ENCODE measurements at places on chromosomes 2 and 18.
A peak's percentile ranks its signal among the peaks of the same experiment; 100 is the strongest.

DNA sequence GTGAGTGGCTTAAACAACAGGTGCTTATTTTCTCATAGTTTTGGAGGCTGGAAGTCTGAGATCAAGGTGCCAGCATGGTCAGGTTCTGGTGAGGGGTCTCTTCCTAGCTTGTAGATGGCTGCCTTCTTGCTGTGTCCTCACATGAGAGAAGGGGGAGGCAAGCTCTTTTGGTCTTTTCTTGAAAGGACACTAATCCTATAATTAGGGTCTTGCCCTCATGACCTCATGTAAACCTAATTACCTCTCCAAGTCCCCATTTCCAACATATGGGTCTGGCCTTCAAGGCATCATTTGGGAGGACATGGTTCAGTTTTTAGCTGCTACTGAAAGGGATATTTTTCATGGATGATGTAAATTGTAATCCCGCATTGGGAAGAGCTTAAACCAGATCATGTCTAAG, 18.0 kb downstream of the RBM44 start:
- no peak for DNase-seq

- DNase-seq = no peak
Observed at GRCh38 chr2:2005915-2006314, 261.6 kb upstream of the PXDN start.

DNA sequence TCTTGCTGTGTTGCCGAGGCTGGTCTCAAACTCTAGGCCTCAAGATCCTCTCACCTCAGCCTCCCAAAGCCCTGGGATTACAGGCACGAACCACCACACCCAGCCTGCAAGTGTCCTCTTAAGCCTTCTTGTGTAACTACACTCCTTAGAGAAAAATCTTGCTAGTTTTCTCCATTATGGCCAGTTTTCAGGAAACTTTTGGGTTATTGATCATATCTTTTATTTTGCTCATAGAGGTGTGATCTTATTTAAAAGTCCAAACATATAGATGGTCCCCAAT, 2.4 kb downstream of the SOCS6 start:
- DNase-seq = no peak

DNA sequence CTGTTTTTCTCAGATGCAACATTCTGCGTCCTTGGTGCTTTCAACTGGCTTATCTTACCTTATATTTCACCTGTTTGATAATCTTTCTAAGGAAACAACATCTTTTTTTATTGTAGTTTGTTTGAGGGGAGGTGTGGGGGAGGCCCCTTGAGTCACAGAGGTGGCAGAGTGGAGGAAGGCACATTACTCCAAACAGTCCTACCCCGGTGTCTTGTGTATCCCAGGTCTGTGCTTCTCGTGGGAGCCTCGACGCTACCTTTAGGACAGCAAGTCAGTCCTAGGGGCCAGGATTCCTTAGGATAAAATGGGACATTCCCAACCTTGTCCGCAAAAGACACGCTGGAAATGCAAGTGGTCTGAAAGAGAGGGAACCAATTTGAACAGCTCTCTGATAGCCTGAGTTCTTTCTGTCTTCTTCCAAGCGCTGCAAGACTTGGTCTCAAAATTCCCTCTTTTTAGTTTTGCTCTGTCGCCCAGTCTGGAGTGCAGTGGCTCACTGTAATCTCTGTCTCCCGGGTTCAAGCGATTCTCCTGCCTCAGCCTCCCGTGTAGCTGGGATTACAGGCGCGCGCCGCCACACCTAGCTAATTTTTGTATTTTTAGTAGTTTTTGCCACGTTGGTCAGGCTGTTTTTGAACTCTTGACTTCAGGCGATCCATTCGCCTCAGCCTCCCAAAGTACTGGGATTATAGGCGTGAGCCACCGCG, 4.0 kb downstream of the GATA6 start:
- DNase-seq = no peak

- no peak for DNase-seq
Observed at GRCh38 chr2:181998041-181998835, 12.6 kb downstream of the PPP1R1C start.

GRCh38 chr2:164522561-164522981, 98.7 kb downstream of the GRB14 start:
- no peak for DNase-seq

DNA sequence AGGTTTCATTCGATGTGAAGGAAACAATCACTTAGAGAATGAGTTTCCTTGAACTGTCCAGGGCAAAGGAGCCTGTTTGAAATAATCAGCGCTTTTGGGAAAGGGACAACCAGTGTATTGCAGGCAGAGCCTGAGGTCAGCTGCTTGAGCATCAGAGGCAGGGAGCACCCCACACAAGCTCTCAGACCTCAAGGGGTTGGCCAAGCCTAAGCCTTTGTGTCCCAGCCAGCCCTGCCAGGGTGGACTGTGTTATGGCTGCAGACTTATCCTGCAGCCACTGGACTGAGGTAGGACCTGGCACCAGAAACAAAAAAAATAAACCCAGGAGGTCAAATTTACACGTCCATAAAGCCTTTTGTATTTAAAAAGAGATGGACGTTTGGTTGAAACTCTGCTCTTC, 228.3 kb downstream of the SEPTIN10 start:
- no peak for DNase-seq

- DNase-seq = peak; percentile 28
Observed at GRCh38 chr2:229160180-229160579, 110.9 kb downstream of the PID1 start.

- DNase-seq = no peak
Observed at GRCh38 chr18:13548966-13549879, 177.1 kb downstream of the FAM210A start.

All from MCF 10A (cell line).